Jurkat, Clone E6-1 (cell line): ENCODE measurements at places on chromosomes 16 and 17.

DNA sequence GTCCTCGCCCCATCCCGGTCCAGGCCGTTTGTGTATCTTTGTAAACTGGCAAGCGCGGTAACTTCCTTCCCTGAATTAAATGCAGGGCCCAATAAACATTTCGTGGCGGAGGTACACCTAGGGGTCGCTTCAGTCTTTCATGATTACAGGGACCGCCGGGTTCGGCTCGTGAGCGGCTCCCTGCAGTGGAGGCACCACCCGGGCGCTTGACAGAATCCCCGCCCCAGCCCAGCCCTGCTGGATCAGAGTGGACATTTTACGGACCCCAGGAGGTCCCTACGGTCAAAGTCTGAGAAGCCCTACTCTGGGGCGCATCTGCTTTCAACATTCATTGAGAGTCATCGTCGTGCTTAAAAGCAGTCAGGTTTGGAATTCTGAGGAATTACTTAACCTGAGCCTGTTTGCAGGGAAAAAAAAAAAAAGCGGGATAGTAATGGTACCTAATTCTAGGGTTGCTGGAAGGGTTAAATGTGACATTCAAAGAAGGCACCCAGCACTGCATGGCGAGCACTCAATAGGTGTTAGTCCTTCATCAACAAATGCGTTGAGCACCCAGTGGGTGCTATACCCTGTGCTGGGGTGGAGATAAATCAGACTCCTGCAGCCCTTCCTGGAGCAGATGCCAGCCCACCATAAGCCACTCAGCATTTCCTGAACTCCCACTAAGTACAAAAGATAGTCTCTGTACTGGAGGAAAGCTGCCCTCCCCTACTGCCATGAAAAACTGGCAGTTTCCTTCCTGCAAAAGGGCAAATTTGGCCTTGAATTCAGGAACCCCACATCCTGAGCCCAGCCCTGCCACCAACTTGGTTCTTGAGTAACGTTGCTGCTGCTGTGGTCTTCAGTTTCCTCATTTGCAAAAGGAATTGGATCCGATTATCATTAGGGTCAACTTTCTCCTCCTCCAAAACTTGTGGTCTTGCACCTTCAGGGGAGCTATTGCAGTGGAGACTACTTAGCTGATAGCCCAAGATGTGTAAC is 658 bp upstream of the DUSP3 start:
- no peak for DNase-seq

DNA sequence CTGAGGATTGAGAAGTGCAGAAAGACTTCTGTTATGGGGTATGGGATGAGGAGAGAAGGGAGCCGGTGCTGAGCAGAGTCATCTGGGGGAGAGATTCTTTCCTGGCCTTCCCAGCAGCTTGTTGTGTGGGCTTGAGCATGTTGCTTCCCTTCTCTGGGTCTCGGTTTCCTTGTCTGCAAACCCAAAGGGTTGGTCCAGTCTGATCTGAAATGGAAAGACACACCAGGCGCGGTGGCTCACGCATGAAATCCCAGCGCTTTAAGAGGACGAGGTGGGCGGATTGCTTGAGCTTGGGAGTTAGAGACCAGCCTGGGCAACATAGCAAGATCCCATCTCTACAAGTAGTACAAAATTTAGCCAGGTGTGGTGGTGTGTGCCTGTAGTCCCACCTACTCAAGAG is 6.0 kb downstream of the SOCS3 start:
- no peak for DNase-seq

DNA sequence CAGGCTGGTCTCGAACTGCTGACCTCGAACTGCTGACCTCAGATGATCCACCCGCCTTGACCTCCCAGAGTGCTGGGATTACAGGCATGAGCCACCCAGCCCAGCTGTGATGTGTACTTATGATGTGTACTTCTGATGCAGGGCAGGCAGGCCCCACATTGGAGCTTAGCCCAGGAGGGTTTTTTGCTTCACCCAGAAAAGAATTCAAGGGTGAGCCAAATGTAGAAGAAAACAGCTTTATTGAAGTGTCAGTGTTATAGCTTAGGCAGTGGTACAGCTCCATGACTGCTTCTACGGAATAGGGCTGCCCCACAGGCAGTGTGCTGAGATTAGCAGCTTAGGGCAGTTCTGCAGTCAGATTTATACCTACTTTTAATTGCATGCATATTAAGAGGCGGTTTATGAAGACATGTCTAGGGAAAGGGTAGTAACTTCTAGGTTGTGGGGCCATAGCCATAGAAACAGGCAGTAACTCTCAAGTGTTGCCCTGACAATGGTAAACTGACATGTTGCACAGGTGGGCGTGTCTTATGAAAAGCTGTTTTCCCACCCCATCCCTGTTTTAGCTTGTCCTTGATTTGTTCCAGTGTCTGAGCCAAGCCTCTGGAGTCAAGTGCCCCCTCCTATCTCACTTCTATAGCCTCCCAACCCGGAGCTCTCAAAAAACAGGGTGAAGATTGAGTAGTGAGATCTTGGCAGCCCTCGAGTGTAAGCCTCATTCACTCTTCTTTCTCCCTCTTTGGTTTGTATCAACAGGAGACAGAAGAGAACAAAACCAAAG is 24.1 kb upstream of the POLR3E start:
- DNase-seq: no peak

GRCh38 chr16:74111456-74111982 is 185.1 kb upstream of the PSMD7 start:
- no peak for DNase-seq

DNA sequence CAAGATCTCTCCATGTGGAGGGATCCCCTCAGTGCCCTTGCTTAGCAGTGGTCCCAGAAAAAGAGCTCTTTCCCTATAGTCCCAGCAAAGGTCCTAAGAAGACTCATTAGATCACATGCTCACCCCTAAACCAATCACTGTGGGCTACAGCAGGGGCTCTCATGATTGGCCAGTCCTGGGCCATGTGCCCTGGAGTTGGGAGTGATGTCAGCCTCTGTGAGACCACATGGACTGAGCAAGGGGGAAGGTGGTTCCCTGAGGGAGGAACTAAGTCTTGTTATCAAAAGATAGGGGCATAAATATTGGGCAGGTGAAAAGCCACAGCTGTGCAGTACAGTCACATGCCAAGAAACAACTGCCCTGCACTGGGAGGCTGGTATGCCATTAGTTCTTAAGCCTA is 51.3 kb downstream of the SCNN1B start:
- DNase-seq: no peak

GRCh38 chr17:13485327-13485726 is 116.4 kb downstream of the HS3ST3A1 start:
- no peak for DNase-seq

DNA sequence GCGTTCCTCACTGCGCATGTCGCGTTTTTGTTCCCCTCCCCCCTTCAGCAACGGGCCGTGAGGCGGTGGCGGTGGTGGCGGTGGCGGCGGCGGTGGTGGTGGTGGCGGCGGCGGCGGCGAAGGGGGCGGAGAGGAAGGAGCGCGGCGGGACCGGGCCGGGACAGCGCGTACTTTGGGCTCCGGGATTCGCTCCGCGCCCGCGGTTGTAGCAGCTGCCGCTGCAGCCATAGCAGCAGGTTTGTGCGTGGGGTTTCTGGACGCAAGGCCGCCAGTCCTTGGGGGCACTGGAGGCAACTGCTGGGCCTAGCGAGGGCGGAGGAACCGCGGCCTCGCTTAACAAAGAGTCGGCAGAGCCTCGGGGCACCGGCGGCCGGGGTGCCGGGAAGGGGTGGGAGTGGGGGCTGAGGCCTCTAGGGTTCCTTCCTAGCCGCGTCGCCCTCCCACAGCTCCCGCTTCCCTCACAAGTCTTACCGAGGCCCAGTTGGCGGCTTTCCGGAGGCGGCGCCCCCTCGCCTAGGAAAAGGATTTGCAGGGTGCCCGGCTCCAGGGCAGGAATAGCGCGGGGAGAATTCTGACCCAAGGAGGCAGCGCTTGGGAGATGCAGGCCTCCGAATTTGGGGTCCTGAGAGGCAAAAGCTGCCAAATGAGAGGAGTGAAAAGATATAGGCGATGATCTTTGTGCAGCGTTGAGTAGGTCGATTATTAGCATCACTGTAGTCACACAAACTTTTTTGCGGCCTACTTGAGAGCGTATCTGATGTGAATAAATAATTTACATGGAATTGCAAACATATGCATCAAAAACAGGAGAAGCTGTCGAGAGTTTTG is at the start of gene DDX42:
TSS of gene DDX42 (plus strand) at position 30 of the 828 bp plus-strand sequence. CDS start 12,880 bp downstream, outside the sequence.
- peak; percentile 25 for DNase-seq

DNA sequence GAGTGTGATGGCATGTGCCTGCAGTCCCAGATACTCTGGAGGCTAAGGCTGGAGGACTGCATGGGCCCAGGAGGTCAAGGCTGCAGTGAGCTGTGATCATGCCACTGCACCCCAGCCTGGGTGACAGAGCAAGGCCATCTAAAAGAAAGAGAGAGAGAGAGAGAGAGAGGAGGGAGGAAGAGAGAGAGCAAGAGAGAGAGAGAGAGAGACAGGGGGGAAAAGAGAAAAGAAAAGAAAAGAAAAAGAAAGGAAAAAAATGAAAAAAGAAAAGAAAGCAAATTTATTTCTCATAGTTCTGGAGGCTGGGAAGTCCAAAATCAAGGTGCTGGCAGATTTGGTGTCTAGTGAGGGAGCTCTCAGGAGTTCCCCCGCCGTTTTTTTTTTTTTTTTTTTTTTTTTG is 33.3 kb downstream of the RNF135 start:
- no peak for DNase-seq

DNA sequence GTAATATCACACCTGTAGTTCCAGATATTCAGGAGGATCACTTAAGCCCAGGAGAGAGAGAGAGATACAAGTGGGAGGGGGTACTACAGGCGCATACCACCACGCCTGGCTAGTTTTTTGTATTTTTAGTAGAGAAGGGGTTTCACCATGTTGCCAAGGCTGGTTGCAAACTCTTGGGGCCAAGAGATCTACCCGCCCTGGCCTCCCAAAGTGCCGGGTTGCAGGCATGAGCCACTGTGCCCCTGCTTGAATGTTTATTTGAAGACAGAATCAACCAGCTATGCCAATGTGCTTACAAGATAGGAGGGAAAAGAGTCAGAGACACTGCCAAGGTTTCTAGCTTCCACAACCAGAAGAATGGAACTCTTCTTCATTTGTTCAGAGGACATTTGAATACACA is 87.8 kb downstream of the STH start:
- DNase-seq: no peak

DNA sequence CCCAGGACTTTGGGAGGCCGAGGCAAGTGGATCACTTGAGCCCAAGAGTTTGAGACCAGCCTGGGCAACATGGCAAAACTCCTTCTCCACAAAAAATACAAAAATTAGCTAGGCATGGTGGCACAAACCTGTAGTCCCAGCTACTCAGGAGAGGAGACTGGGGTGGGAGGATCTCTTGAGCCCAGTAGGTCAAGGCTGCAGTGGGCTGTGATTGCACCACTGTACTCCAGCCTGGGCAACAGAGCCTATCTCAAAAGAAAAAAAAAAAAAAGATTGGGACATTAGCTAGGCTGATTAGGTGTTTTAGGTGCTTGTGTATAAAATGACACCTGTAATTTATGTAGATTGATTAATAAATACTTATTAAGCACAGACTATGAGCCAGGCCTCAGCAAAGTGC is 10.1 kb downstream of the GFOD2 start:
- no peak for DNase-seq

GRCh38 chr17:48632579-48633265 is 6.6 kb upstream of the HOXB9 start:
- no peak for DNase-seq

GRCh38 chr17:67602974-67603373 is 114.8 kb upstream of the NOL11 start:
- peak; percentile 42 for DNase-seq

DNA sequence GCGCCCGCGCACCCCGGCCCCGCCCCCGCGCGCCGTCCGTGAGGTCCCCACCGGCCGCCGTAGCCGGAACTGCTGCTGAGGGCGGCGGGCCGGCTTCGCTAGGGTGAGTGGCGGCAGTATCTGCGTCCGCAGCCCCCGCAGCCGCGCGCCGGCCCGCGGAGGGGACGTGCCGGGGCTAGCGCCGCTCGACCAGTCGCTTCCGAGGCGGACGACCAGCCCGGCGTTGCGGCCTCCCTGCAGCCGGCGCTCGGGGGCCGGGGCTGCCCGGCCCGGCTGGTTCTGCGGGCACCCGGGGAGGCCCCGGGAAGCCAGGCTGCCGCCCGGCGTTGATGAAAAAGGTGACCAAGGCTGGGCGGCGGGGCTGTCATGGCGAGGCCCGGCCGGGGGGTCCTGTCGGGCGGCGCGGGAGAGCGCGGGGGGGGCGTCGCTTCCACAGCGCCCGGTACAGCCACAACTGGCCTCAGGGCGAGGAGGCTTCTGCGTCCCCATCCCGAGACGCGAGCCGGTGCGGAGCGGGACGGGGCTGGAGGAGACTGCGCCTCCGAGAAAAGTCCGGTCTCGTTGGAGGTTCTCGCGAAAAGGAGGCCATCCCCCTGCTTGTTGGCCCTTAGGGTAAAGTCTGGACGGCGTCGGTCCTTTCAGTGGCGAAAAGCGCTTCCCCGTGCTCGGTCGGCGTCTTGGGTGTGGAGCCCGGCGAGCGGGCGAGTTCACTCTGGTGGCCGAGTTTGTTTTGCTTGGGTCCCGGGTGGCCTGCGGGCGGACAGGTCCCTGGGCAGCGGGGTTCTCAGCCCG is at the start of gene CRAMP1:
TSS of gene CRAMP1 (plus strand) at position 41 of the 792 bp plus-strand sequence. CDS start 2,280 bp downstream, outside the sequence.
- DNase-seq: no peak

DNA sequence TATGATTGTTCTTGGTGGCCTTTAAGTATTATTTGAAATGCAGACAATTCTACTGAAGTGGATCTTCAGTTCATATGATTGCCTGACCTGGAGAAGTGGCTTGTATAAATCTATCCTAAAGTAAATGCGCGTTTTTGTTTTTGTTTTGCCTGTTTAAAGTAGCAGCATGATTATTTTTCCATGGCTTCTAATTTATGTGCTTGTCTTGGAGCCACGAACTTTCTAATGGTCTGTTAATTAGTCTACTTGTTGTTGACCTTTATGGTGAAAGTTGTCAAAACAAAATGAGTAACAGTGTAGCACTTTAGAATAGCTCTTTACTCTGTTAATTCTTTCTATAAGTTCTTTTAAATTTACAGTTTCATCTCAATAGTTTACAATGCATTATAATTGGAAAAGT is 1.7 kb downstream of the PRKAR1A start:
- DNase-seq: no peak

DNA sequence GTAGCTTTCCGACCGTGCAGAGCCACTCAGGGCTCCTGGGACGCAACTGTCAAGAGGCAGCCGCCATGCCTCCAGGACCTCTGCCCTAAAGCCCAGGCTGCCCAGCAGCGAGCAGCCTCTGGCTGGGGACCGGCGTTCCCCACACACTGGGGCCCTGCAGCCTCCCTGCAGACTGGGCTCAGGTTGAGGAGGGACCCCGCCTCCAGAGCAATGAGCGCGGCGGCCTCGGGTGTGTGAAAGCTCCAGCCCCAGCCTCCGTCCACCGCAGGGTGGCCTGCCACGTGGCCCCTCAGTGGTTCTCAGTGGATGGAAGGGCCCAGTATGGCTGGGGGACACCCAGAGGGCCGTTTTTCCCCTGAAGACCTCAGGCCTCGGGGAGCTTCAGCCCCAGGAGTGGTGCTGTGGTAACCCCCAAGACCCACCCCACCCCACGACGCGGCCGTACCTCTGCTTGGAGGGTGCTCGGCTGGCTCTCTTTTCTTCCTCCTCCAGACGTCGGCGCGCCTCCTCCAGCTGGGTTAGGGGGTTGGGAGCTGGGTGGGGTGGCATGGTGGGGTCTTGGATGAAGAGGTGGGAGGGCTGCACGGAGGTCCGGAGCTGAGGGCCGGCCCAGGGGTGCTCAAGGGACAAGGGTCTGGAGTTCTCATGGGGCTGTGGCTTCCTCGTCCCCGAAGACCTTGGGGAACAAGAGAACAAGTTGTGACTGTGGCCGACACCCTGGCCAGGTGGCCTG is 10.2 kb downstream of the PDIA2 start:
- DNase-seq: no peak

- no peak for DNase-seq
Observed at GRCh38 chr16:55810451-55810961, 22.4 kb downstream of the CES1 start.
